A673 (cell line): ENCODE measurements at places on chromosomes 13 and 19. TPM values are rescaled to one million over a fixed set of nuclear protein-coding genes. Genes with fewer than 3 reads are reported as not detected.

- DNase-seq: no peak
These were observed 6.3 kb downstream of the REX1BD start for GRCh38 chr19:18594824-18595373.

- no peak for DNase-seq
These were observed 632.6 kb upstream of the ARGLU1 start for GRCh38 chr13:107200491-107200890.

GRCh38 chr13:97220151-97220900, 1.8 kb upstream of the MBNL2 start:
- no peak for DNase-seq

DNA sequence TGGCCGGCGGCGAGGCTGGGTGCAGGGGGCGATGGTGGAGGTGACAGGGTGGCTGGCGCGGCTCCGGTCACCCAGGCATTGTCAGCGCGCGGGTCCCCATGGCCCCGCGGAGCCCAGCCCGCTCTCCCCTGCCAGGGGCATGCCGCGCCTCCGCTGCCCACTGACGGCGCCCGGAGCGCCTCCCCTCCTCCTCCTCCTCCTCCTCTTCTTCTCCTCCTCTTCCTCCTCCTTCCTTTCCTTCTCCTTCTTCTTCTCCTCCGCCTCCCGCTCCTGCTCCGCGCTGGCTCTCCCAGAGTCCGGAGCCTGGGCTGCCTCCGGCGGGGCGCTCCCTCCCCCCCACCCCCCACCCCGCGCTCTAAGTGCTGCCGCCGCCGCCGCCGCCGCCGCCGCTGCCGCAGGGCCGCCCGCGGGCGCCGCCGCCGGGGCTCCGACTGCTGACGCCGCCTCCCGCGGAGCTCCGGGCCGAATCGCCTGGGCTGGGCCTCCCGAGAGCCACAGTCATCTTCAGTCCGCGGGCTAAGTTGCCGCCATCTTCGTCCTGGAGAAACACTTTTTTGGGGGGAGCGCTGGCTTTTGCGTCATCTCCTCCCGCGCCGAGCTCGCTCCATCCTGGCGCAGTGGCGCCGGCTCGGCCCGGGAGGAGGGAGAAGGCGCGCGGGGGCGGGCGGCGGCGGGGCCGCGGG, 348.3 kb downstream of the LIG4 start:
- DNase-seq: peak; percentile 67

DNA sequence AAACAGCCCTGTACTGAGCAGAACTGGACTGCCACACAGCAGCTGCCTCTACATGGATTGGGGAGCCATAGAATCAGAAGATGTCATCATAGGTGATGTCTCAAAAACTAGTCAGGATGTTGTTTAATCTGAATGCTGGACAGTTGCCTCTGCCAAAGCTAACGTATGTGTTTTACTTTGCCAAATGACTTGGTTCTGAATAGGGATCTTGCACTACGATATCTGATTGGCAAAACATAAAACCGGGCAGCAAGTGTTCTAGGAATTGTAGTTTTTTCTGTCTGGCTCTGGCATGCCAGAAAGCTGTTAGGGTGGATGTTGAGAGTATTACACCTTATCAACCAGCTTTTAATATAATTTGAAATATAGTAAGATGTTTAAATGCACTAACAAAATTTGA, 645.9 kb downstream of the GPC5 start:
- no peak for DNase-seq

GRCh38 chr19:49145573-49146407, 9.4 kb downstream of the HRC start:
- DNase-seq: peak; percentile 95

DNA sequence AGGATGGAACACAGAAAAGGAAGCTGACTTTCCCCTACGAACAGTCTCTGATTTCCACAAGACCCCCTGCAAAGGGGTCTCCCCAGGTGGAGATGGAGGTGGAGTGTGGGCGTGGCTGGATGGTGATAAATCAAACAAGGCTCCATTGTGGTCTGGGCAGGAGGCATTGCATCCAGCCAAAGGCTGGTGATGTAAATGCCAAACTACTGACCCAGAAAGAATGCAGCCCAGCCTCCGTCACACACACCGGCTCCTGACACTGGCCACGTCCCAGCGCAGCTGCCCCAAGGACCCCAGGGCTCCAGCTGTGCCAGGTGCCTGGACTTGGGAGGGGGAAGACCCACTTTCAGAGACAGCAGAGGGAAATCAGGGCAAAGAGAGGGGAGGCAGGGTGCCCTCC, 6.3 kb downstream of the SLC7A1 start:
- no peak for DNase-seq

- DNase-seq: no peak
These were observed 13.2 kb downstream of the PCDH8 start for GRCh38 chr13:52835071-52835839.

KASH5 gene
- 0.37 TPM in 1 of 2 replicates, not detected in the other for total RNA-seq

NOVA2 gene
- total RNA-seq: not detected in 2 replicates

PRKCG gene
- total RNA-seq: 0.57 and 0.84 TPM in 2 replicates

PIAS4 gene
- total RNA-seq: 48.1 and 59.1 TPM in 2 replicates
